ENCODE measurements at places on chromosomes 12 and 14.

GRCh38 chr14:46279327-46279726 lies 372.3 kb downstream of the RPL10L start:
- no peak for DNase-seq

GRCh38 chr14:50533241-50533705 lies 904 bp upstream of the MAP4K5 start:
- DNase-seq, result no peak

DNA sequence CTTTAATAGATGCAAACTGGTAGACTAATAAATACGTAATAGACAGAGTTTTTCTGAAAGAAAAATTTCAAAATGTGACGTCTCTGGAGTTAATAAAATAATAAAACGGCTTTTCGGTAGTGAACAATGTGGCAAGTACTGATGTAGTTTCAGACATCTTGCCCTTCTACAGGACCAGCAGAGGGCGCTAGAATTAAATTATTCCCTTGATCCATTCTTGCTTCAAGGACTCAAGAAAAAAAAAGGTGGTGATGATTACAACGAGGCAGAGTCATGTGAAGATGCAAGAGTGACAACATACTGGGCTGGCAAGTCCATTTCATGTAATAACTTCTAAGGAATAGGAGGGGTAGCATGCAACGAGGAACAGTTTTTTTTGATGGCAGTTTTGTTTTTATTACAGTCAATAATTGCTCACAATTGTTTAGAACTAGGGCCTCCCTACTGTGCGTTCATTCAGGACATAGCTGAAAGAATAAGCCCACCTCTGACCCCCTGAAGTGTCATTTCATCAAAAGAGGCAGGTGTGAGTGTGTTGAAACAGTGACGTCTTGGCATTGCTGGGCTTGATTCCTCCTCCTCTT lies 101.0 kb upstream of the GZMB start:
- no peak for DNase-seq

- no peak for DNase-seq
Observed at GRCh38 chr12:117889098-117889497, 79.7 kb downstream of the KSR2 start.

GRCh38 chr14:68687746-68688145 lies 105.1 kb downstream of the ZFP36L1 start:
- no peak for DNase-seq

- DNase-seq, result no peak
Observed at GRCh38 chr14:55123852-55124639, 5.0 kb upstream of the LGALS3 start.

DNA sequence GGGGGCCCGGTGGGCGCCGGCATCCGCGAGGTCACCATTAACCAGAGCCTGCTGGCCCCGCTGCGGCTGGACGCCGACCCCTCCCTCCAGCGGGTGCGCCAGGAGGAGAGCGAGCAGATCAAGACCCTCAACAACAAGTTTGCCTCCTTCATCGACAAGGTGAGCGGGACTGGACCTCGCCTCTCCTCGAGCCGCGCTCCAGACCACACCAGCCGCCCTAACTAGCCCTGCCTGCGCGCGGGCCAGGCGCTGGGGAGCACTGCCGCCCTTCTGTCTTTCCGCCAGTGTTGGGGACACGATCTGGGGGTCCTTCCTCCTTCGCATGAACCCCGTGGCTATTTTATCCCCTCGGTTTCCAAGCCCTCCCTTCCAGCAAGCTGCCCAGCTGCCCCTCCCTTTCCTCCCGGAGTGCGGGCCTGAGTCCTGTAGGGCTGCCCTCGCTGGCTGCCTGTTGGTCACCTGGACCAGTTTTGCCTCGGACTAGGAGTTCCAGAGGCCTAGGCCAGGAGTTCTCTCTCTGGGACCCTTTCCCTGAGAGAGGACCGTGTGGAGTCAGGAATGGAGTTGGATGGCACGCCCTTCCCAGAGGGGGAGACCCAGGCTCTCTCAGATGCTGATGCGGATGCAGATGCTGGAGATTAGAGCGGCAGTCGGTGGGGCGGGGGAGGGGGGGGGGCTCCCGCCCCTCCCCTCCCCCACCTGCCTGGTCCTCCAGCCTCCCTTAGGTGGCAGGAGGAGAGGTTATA lies 592 bp downstream of the KRT7 start:
- DNase-seq, result no peak

- peak; percentile 74 for DNase-seq
Observed at GRCh38 chr12:120224304-120225199, 23.6 kb upstream of the RPLP0 start.

DNA sequence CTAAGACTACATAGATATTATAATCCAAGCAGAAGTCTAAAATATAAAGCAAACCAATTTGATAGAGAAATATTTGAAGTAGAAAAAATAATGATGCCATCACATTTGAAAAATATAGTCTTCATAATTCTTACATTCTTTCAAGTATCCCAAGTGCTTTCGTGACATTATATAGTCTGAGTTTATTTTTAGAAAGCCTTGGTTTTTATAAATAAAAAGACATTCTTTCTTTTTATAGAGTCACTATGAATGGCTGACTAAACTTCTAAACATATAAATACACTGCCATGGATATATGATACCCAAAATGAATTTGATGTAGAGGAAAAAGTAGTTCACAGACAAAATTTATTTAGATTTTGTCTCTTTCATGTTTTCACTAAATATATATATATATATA lies 135.1 kb upstream of the PDZRN4 start:
- DNase-seq, result no peak

- DNase-seq, result no peak
Observed at GRCh38 chr12:121719926-121720414, 7.4 kb downstream of the TMEM120B start.

DNA sequence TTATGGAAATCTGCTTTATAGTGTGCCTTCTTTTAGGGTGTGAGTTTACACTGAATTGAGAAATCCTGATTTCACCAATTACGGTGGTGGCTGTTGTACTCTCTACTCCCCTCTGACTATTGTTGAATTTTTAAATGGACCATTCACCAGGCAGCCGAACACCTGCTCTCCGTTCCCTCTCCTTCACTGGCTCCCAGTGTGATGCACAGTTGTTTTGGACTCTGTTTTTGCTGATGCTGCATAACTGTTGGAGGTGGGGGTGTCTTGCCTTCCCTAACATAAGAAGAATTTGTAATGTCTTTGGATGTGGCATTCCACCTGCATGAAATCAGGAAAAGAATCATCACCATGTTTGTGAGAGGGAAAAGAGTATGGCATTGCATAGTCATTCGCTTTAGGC lies 341.2 kb downstream of the SNAPC1 start:
- no peak for DNase-seq

DNA sequence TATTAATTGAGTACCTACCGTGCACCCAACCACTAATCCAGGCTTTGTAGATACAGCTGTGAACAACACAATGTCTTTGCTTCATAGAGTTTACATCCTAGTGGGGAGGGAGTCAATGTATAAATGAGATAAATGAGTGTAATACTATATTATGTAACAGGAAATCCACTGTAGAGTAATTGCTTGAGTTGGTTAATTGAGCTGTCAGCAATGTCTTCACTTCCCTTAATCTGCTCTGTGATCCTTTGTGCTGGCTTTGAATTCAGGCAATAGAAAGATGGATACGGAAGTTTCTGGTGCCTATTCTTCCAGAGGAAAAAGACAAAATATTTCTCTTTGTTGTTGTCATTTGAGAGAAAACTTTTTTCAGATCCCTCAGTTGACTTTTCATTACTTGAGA lies 104.0 kb upstream of the SLC16A7 start:
- DNase-seq, result no peak

GRCh38 chr14:34931206-34931605 lies 51.6 kb upstream of the SRP54 start:
- DNase-seq, result no peak

GRCh38 chr12:130754234-130754901 lies 38.3 kb upstream of the RIMBP2 start:
- DNase-seq, result no peak

DNA sequence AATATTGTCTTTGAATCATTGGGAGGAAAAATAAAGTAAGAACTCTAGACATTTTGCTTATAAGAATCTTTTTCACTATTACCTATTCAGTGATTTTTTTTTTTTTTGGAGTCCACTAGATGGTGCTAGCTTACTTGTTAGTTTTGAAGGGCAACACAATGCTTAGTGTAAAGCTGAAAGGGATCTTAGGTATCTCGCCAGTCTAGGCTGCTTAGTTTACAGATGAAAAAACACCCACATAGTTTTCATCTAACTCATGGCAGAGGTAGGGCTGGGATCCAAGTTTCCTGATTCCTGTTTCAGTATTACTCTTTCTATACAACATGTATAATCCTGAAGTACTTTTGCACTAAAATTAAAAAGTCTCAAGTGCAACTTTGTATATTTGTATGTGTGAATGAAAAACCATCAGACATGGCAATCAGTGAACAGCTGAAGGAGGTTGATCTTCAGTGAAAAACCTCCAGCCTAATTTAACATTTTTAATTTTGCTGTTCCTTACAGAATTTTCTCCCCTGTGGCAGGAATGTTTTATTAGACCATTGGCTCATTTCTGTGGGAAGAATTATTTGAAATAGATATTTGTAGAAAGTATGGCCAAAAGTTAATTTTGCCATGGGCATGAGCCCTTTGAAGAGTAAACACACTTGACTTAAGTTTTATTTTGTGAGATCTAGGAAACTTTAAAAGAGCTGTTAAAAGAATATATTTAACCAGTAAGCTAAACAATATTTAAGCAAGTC lies 40.7 kb downstream of the LRRIQ1 start:
- no peak for DNase-seq

- no peak for DNase-seq
Observed at GRCh38 chr14:98599082-98599481, 672.9 kb downstream of the BCL11B start.

DNA sequence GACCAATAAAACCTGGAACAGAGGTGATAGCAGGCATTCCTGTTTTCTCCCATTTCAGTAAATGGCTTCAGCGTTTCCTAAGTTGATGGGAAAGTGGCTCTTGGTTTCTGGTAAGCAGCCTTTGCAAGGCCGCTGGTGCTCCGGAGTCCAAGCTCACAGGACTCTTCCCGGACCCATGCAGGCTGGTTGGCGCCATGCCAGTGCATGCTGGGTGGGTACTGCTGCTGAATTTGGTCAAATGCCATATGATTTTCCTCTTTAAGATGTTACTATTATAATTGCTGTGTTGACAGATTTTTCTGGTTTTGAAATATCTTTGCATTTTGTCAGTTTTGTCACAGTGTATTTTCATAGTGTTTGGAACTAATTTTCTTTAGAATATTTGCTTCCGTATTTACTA lies 27.7 kb downstream of the PPP2R5C start:
- peak; percentile 55 for DNase-seq

All from Right ventricle myocardium superior (tissue), 1 donor.